ENCODE measurements at places on chromosomes 4 and X. TPM values are rescaled to one million over a fixed set of nuclear protein-coding genes. Genes with fewer than 3 reads are reported as not detected.

THAP9 gene
- total RNA-seq, result 2.2 TPM

SPANXN1 gene
- not detected for total RNA-seq

PROM1 gene
- not detected for total RNA-seq

SMIM43 gene
- not detected for total RNA-seq

FMR1NB gene
- not detected for total RNA-seq

SLC10A6 gene
- 1.9 TPM for total RNA-seq

HERC5 gene
- total RNA-seq, result 0.67 TPM

CHRDL1 gene
- not detected for total RNA-seq

CLNK gene
- total RNA-seq, result not detected

VCX gene
- not detected for total RNA-seq

ABCE1 gene
- total RNA-seq, result 102 TPM

OCRL gene
- 30.8 TPM for total RNA-seq

CXXC4 gene
- total RNA-seq, result 0.17 TPM

NWD2 gene
- not detected for total RNA-seq

NDST3 gene
- not detected for total RNA-seq

KLHL4 gene
- total RNA-seq, result under 0.01 TPM

BRS3 gene
- not detected for total RNA-seq

ADAM29 gene
- total RNA-seq, result not detected

IL9R gene
- total RNA-seq, result 0.27 TPM

SMIM31 gene
- total RNA-seq, result not detected

GDPD2 gene
- total RNA-seq, result 0.45 TPM

MAGEB2 gene
- not detected for total RNA-seq

KIF4A gene
- 0.50 TPM for total RNA-seq

PLS3 gene
- 393 TPM for total RNA-seq

OCIAD2 gene
- 19.2 TPM for total RNA-seq

RHOXF2 gene
- total RNA-seq, result not detected

ARHGAP24 gene
- total RNA-seq, result 7.3 TPM

DRD5 gene
- total RNA-seq, result not detected

MAGEB1 gene
- not detected for total RNA-seq

AREG gene
- total RNA-seq, result 540 TPM

GC gene
- total RNA-seq, result not detected

IL15 gene
- 1.3 TPM for total RNA-seq

UGT8 gene
- total RNA-seq, result 0.37 TPM

NUP62CL gene
- 3.5 TPM for total RNA-seq

NAP1L3 gene
- total RNA-seq, result 2.5 TPM

SLC7A11 gene
- total RNA-seq, result 80.2 TPM

LRP2BP gene
- 0.49 TPM for total RNA-seq

NAA11 gene
- not detected for total RNA-seq

TCP11X2 gene
- total RNA-seq, result not detected

PAK3 gene
- 7.5 TPM for total RNA-seq

GPR34 gene
- total RNA-seq, result not detected

BMP3 gene
- total RNA-seq, result under 0.01 TPM

UGT2A1 gene
- not detected for total RNA-seq

HELQ gene
- 15.5 TPM for total RNA-seq

TMEM154 gene
- 107 TPM for total RNA-seq

CSAG3 gene
- not detected for total RNA-seq

INPP4B gene
- total RNA-seq, result 80.0 TPM

FAT1 gene
- total RNA-seq, result 1,267 TPM

NOX1 gene
- total RNA-seq, result not detected

FAT4 gene
- total RNA-seq, result 5.5 TPM

TMPRSS11F gene
- not detected for total RNA-seq

EGFL6 gene
- total RNA-seq, result 0.21 TPM

FGFRL1 gene
- 12.8 TPM for total RNA-seq

FRG2 gene
- total RNA-seq, result not detected

TLR3 gene
- 2.8 TPM for total RNA-seq

CCDC149 gene
- total RNA-seq, result 7.7 TPM

Data from mammary epithelial cell (primary cell).